PC-3 (cell line): ENCODE measurements at places on chromosomes 1 and 21. TPM values are rescaled to one million over a fixed set of nuclear protein-coding genes. Genes with fewer than 3 reads are reported as not detected.

The C4BPA gene
- not detected in 2 replicates for total RNA-seq

The CHIA gene
- total RNA-seq: not detected in 2 replicates

The MPL gene
- total RNA-seq: 0.35 TPM in 1 of 2 replicates, not detected in the other

The NCAM2 gene
- 0.12 and 2.4 TPM in 2 replicates for total RNA-seq

The VASH2 gene
- total RNA-seq: 4.7 TPM in 2 replicates

The NOL9 gene
- total RNA-seq: 79.1 and 102 TPM in 2 replicates

The UBE2U gene
- total RNA-seq: not detected in 2 replicates

The OVAAL gene
- total RNA-seq: not detected in 2 replicates

The EXO1 gene
- total RNA-seq: 41.3 and 53.6 TPM in 2 replicates

DNA sequence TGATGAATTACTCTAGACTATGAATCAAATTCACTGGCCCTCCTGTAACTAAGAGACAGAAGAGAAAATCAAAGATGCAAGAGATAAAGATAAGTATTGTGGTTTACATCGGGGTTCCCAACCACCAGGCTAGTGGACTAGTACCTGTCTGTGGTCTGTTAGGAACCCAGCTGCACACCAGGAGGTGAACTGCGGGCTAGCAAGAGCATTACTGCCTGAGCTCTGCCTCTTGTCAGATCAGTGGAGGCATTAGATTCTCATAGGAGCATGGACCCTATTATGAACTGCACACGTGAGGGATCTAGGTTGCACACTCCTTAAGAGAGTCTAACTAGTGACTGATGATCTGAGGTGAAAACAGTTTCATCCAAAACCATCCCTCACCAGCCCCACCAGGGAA is 58.9 kb upstream of the DUSP10 start:
- DNase-seq: no peak

- DNase-seq: no peak
Measured at GRCh38 chr1:51612447-51612961, 4.4 kb upstream of the OSBPL9 start.

- no peak for DNase-seq
Measured at GRCh38 chr1:184287001-184287400, 99.8 kb upstream of the C1orf21 start.

DNA sequence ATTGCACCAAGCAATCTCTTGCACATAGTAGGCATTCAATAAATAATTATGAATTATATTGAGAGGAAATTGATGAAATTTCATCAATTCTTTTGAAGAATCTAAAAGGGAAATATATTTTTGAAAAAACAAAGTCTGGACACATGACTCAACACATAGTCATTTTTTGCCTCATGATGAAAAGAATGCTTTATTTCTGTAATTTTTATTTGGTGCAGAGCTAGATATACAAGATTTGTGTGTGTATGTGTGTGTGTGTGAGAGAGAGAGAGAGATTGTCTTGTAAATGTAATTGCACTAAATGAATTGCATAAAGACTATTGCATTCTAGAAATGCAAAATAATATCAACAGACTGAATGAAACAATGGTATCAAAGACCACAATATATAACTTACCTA is 206.2 kb upstream of the C1orf87 start:
- DNase-seq: peak; percentile 18

DNA sequence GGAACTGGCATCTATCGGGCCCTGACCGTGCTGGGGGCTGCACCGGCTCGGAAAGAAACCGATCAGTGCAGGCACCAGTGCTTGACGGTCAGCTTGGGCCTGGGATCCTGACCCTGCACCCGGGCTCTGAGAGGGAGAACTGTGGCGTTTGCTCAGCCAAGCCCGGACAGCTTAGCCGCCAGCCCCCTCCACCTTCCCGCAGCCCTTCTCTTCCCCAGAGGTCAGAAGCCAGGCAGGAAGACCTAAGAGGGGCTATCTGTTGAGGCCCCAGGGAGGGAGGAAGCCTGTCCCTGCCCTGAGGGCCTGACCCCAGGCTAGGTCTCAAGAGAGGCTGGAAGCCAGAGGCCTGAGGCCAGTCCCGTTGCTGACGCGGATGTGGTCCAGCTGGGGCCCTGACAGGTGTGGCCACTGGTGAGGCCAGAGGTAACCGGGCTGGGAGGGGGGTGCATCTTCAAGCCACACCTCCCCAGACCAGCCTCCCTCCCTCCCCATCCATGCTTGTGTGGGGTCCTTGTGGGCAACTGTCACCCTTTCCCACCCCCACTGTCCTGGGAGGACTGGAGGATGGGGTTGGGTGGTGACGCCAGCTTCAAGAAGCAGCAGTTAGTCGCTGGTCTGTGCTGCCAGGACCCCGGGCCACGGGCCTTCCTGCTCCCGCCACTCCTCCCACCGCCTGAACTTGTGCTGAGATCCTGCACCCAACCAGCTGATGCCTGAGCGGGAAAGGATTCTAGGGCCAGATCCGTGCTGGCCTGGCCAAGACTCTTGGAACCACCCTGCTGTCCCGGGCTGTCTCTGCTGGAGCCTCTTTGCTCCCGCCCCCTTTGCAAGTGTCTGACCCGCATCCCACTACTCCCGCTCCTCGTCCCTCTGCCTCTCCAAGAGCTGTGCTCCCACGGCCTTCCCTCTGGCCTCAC is 2.6 kb upstream of the DVL1 start:
- DNase-seq: no peak

GRCh38 chr21:36845070-36845469 is 121.4 kb downstream of the HLCS start:
- no peak for DNase-seq

GRCh38 chr21:43910460-43910859 is 45.4 kb downstream of the AGPAT3 start:
- no peak for DNase-seq

GRCh38 chr21:15204140-15204969 is 139.6 kb upstream of the NRIP1 start:
- DNase-seq: peak; percentile 38

- DNase-seq: peak; percentile 53
Measured at GRCh38 chr1:72936942-72937341, 654.6 kb upstream of the NEGR1 start.

GRCh38 chr1:2444138-2444591 is 31.8 kb upstream of the PEX10 start:
- no peak for DNase-seq

- no peak for DNase-seq
Measured at GRCh38 chr1:180967558-180967957, 54.9 kb downstream of the KIAA1614 start.

- peak; percentile 20 for DNase-seq
Measured at GRCh38 chr1:238710697-238711096, 675.7 kb upstream of the CHRM3 start.

DNA sequence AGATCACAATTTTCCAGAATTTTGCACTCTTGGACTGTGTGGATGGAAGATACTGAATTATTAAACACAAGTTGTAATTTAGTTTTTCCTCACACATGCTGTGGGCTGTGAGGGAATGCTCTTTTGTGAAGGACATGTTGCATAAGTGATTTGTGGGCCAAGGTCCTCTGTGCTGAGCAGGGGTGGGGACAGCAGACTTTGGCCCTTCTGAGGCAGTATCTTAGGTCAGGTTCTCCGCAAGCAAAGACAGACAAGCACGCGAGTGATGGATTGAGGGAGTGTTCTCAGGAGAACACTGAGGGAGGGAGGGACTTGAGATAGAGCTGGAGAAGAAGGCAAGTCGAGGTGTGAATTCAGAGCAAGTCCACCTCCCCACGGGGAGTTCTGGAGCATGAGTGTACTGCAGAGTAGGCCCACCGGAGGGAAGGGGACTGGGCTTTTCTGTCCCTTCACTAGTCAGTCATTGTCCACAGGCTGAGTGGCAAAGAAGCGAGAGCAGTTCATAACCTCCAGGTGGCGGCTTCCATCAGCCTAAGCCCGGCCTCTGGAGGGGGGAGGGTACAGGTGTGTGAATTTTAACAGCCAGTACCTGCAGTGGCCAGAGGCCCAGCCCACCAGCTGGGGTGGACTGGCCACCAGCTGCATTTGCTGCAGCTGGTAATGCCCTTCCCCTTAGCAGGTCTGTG is 19.1 kb upstream of the CD101 start:
- DNase-seq: no peak

DNA sequence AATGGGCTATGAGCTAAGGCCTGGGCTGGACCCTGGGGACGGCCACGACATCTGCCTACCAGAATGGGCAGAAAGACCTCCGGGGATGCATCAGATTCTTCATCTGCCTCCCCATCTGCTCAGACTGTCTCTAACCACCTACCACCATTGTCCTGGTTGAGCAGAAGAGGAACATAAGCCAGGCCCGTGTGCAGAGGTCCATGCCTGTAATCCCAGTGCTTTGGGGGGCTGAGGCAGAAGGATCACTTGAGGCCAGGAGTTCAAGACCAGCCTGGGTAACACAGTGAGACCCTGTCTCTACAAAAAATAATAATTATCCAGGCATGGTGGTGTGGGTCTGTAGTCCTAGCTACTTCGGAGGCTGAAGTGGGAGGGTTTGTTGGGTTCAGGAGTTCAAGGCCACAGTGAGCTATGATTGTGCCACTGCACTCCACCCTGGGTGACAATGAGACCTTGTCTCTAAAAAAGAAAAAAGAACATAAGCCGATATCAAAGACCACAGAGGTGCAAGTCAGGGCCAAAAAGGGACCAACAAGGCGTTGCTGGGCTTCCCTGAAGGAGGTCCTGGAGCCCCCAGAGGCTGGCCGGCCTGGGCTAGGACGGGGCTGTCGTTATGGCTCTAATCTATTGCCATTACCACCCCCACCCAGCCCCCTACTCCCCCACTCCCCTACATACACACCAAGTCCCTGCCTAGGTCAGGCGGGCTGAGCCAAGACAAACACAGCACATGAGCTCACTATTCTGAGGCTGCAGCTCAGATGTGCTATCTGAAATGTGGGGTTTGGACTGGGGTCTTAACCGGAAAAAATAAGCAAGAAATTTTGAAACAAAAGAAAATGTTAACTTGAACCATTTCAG is 239.2 kb upstream of the RAB4A start:
- DNase-seq: no peak

- no peak for DNase-seq
Measured at GRCh38 chr1:152388889-152389288, 25.2 kb downstream of the CRNN start.

DNA sequence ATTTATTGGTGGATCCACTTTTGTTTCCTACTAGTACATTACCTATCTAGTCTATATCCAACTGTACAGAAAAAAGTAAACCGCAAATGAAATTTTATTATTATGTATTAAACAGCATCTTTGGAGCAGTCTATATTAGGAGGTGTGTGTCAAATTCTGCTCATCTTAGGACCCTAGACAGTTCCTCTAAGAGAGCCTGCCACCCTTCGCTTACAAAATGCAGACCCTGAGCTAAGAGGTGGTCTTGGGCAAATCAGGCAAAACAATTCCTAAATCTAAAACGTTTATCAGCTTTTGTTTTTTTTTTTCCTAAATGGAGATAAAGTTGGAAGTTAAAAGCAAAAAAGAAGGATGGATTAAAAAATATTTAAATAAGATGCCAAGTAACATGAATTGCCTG is 85.3 kb downstream of the PBX1 start:
- DNase-seq: no peak

DNA sequence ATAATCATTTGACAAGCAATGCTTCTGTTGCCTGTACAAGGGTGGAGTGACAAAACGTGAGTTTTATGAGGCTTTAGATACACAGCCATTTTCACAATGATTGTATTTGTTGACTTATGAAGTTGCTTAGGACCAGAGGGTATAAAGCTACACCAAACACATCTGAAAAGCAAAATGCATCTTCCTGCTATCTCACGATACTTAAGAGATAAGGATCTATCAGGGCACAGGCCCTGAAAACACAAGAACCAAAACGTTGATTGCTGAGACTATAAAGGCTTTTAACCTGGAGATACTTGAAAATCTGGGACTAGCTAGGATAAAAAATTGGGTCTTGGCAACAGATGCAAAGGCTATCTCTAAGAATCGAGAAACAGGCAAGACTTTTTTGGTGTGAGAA is 115.7 kb downstream of the SLC5A9 start:
- no peak for DNase-seq

- DNase-seq: no peak
Measured at GRCh38 chr1:95005584-95005983, 67.2 kb downstream of the ALG14 start.

GRCh38 chr1:218991089-218991488 is 182.6 kb upstream of the LYPLAL1 start:
- no peak for DNase-seq

- no peak for DNase-seq
Measured at GRCh38 chr21:16519036-16519435, 789.3 kb downstream of the USP25 start.

DNA sequence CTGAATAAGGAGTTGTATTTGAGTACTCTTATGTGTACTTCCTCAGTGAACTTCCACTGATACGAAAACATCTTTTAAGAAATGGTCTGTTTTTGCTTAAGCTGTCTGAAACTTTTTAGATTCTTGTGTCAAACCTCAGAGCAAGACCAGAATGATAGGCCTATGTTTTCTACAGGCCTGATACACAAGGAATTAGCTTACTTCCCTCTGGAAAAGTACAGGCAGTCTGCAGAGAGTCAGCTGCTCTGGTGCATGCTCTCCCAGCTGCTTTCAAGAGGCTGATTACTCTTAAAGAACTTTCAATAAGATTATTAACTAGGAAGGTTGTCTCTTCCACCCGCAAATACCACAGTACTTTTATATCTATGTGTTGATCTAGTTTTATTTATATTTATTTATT is 9.5 kb downstream of the SNX27 start:
- DNase-seq: no peak

DNA sequence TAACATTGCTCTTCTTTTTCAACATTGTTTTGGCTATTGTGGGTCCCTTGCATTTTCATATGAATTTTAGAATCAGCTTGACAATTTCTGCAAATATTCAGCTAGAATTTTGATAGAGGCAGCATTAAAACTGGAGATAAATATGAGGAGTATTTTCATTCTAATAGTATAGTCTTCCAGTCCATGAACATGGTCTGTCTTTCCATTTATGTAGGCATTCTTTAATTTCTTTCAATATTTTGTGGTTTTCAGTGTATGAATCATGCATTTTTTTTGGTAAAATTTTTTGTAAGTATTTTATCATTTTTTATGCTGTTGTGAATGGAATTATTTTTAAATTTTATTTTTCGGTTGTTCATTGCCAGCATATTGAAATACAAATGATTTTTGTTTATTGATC is 97.2 kb downstream of the DNAH14 start:
- DNase-seq: no peak

DNA sequence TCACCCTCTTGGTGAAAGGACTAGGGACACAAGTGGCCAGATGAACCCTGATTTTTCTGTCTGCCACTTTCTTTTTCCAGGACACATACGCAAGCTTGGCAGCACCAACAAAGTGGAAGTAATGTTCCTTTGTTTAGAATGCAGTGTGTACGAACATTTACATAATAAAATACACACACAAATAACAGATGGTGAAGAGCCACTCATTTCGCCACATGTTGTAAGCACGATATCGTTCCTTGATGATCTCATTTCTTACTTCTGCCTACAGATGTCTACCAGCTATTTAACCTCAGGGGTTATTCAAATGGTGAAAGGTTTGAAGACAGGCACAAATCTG is 670.2 kb upstream of the CXADR start:
- no peak for DNase-seq

DNA sequence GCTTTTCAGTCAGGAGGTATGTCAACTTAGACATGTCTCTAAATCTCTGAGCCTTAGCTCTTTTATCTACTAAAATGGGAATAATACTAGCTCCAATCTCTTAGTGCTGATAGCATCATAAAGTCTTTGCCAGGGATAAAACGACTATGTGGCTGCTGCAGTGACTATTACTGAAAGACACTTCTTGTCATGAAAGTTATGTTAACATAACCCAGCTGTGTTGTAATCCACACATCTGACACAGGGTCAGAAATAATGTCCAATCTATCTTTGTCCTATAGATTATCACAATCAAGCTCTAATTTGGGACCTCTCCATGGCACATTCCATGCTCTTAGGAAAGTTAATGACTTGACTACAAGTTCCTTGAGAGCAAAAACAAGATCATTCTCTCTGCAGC is 62.8 kb downstream of the JAK1 start:
- no peak for DNase-seq
